ENCODE measurements at places on chromosomes 4 and X.

- no peak for DNase-seq
Measured at GRCh38 chr4:4875147-4875546, 15.7 kb downstream of the MSX1 start.

- DNase-seq = no peak
Measured at GRCh38 chr4:182405087-182405486, 161.9 kb downstream of the TENM3 start.

DNA sequence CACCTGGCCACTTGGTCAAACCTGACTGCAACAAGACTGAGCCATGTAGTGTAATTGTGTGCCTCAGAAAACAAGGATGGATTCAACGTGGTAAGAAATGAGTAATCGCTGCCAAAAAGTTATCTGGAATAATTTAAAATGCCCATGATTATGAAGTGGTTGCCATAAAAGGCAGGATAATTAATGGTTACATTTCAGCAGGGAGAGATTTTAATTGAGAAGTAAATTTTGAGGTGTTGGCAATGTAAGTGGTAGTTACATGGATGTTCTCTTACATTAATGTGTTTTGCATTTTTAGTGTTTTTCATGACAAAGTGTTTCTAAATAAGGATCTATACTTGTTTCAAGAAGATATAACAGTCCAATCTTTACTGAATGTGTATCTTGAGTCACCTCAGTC is 15.7 kb downstream of the HAUS3 start:
- no peak for DNase-seq

DNA sequence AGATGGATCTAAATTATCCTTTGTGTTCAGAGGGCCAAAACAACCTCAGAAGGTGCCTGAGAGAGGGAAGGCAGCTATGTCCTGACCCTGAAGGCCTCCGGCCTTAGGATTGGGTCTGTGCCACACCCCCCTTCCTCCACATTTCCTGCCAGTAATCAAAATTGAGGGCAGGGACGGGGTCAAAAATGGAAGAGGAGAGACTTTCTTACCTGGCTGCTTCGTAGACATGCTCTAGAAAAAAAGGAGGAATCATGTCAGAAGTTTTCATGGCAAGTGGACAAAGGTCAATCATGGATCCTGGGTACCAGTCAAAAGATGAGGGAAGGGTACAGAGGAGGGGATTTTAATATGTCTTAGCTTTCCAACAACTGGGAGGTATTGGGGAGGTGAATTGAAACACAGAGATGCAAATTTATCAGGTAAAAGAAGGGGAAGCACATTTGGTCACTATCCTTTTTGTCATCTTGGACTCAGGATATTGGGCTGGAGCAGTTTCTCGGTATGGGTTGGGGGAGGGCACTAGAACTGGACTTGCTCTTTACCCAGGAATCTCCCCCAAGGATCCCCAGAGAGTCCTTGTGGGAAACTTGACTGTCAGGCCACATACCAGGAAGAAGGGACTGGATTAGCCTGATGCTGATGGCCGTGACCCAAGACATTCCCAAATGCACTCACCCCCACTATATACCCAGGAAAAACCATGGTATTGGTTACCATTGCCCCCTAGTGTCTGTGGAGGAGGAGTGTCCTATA is 17.1 kb downstream of the VSIG4 start:
- no peak for DNase-seq

DNA sequence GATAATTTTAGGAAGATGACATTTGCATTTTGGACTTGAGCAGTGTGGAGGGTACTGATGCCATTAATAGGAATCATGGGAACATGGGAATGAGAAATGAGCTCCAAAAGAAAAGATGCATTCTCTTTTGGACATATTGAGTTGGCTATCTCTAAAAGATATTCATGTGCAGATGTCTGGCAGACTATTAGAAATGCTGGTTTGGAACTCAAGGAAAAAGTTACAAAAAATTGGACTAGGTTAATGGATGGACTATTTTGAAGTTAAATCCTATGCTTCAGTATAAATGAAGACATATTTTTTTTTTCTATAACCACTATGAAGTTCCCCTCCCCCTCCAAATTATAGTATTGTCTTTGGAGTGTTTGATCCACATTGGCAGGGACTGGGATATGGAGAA is 3.6 kb upstream of the LIMCH1 start:
- DNase-seq = no peak

DNA sequence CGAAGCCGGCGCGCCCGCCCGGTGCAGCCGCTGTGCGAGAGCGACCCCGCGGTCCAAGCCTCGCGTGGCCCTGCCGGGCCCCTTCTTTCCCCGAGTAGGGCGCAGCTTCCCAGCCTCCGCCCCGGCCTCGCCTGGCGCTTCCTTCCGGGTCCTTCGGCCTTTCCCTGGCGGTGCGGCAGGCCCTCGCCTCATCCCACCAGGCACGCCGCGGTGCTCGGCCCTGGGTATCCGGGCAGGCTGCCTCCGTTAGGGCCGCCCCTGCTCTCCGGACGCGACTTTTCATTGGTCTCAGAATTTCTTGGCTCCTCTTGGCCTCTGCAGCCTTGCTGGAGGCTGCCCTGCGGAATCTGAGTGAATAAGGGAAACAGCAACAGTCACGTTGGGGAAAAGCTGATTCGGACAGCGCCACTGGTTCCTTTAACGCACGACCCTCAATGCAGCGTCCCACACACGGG is 429 bp downstream of the UVSSA start:
- DNase-seq = peak; percentile 81

DNA sequence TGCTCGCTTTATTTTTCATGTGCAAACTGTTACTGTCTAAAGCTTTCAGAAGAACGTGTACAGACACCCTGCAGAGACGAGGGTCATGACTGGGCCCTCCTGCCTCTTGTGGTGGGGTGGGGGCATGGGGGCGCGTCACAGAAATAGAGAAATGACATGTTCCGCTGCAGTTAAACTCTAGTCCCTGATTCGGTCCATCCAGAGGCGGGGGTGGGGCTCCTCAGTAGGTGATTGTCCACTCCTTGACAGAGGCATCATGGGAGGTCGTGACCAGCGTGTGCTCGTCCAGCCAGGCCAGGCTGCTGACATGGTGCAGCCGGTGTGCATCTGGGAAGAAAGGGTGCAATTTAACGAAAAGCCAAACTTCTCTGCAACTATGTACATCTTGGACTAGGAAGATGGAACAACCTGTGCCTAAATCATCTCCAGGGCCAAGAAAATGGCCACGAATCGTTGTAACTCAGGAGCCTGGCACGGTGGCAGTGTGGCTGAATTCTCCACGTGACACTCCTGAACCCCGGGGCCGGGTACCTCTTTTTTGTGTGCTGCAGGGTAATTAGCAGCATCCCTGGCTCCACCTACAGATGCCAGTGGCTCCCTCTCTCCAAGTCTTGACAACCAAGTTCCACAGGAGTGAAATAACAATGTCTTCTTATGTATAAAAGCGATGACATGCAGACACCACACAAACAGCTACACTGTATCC is 41.3 kb downstream of the WDR1 start:
- no peak for DNase-seq

DNA sequence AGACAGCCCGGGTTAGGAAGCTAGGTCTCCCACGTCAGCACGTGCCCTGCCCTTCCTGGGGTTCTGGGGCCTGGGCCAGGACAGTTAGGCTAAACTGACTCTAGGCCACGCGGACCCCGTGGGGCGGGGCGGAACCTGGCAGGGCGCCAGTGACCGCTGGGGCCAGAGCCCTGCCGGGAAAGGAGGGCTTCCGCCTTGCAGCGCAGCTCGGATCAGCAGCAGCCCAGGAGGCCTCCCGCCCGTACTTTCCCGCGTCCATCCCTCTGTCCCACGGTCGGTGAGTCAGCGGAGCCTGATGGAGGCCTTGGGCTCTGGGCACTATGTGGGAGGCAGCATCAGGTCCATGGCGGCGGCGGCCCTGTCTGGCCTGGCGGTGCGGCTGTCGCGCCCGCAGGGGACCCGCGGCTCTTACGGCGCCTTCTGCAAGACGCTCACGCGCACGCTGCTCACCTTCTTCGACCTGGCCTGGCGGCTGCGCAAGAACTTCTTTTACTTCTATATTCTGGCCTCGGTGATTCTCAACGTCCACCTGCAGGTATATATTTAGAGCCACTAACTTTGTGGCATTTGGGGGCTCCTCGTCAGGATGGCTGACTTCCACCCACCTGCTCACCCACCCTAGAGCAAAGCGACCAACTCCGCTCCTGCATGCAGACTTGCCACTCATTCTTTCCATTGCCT is at the start of gene SMIM10:
Gene SMIM10, plus strand, starts transcription at position 191 of the 681 bp plus-strand sequence. Its CDS starts 105 bp downstream, at position 296.
- peak; percentile 72 for DNase-seq

- no peak for DNase-seq
Measured at GRCh38 chrX:106954041-106954440, 33.8 kb downstream of the CLDN2 start.

DNA sequence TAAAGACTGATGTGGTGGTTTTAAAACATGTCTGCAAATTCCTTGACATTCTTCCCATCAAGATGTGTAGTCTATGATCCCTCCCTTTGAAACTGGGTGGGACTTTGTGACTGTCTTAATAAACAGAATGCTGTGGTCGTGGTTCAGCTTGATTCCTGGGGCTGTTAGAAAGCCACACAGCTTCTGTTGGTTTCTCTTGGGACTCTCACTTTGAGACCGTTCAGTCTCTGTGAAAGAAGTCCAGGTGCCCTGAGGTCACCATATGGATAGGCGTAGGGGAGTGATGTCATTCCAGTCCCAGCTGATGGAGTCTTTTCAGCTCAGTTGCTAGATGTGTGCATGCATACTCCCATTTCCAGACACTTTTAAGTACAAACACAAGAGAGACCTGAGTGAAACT is 216.6 kb downstream of the KDR start:
- DNase-seq = peak; percentile 38

- DNase-seq = peak; percentile 42
Measured at GRCh38 chrX:35040871-35041270, 98.3 kb downstream of the FAM47B start.

GRCh38 chr4:119299741-119300100 is 22.2 kb downstream of the FABP2 start:
- DNase-seq = no peak

DNA sequence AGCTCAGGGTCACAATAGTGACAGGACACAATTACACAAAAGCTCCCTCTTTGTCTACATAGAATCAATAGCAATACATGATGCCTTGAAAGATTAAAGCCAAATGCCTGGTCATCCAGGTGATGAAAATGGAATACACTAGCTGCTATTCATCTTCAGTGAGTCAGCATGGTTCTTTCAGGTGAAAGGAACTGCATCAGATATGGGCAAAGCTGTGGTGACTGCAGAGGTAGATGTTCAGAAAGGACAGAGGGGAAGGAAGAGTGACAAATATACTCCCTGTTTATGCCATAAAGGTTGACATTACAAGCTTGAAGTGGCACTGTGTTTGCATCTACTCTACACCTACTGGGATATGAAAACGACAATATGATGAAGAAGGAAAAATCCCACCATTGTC is 20.0 kb upstream of the FTHL17 start:
- DNase-seq = no peak

DNA sequence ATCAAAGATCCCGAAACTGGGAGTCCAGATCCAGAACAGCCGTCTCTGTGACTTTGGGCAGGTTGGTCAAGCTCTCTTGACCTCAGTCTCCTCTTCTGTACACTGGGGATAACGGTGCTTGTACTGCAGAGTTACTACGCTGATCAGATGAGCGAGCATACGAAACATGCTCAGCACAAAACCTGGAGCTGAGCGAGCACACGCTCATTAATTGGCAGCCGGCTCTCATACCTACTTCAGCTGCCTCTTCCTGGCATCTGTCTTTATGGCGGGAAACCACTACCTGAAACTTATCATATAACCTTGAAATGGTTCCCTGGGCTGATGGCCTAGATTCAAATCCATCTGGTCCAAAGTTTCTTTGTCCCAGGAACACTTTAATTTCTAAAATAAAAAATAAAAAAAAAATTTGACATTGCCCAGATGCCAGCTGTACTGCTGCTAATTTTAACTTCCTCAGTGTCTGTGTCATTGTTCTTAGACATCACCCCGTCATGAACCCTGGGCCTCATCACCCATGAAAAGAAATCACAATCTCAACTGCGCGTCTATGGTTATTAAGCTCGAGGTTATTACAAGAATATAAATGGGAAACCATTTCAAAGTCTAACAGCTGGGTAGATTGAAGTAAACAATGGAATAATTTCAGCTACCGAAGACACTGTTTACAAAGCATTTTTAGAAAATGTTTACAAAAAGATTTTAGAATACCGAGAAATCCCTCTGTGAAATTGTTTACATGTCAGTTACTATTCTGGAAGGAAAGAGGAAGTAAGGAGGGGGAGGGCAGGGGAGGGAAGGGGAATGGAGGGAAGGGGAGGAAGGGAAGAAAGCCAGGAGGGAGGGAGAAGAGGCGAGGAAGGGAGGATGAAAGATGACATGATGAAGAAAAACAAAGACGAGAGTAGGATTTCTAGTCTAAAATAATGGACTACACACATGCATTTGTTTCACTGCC is 49.0 kb downstream of the CRMP1 start:
- no peak for DNase-seq

DNA sequence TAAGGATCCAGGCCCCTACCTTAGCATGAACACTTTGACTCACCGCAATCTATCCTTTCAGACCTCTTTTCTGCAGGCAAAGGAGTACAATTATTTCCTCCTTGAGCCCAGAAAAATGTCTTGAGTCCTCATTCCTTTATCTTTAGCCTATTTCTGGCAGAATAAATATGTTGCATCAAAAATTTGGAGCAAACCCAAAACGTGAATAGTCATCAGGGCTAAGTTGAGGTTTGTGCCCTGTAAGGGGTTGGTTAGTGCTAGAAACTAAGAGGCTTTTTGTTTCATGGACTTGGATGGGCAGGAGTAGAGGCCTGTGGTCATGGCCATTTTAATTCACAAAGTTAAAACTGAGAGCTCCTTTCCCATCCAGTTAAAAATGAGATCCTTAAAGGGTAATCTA is 460.3 kb downstream of the GBA3 start:
- DNase-seq = no peak

GRCh38 chrX:74529311-74529710 is 85.1 kb downstream of the RLIM start:
- no peak for DNase-seq

GRCh38 chr4:85086721-85087120 is 120.2 kb upstream of the WDFY3 start:
- no peak for DNase-seq

DNA sequence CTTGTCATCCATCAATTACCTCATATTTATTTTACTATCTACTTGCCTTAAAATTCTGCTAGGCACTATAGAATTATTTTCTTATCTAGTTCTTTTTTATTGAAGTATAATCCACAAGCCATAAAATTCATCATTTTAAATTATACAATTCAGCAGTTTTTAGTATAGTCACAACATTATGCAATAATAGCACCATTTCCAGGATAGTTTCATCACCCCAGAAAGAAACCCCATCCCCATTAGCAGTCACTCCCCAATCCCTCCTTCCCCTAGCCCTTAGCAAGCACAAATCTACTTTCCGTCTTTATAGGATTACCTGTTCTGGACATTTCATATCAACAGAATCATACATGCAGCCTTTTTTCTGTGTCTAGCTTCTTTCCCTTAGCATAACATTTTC is 15.6 kb downstream of the SLC10A6 start:
- DNase-seq = no peak

DNA sequence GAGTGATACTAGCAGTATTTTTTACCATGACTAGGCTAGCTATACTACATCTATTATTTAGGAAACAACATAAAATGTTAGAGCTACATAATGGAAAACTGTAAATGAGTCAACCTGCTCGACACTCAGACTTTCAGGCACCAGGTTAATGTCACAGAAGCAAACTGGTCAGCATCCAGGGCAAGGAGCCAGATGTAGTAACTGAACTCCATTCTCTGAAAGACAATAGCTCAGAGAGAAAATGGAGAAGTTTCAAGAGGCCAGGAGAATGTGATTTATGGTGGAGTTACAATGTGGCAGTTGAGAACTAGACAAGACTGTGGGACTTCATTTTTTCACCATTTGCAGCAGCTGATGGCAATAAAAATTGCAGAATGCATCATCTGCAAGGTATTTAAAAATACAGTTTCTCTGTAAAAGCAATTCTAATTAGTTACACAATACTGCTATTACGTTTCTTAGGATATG is 342.7 kb upstream of the PABPC4L start:
- DNase-seq = peak; percentile 89
